CD4-positive, alpha-beta T cell treated with Interleukin-4 for 1 hour (primary cell): ENCODE measurements at places on chromosomes 16 and 17.

GRCh38 chr16:27325736-27326135, 12.0 kb downstream of the IL4R start:
- no peak for DNase-seq

DNA sequence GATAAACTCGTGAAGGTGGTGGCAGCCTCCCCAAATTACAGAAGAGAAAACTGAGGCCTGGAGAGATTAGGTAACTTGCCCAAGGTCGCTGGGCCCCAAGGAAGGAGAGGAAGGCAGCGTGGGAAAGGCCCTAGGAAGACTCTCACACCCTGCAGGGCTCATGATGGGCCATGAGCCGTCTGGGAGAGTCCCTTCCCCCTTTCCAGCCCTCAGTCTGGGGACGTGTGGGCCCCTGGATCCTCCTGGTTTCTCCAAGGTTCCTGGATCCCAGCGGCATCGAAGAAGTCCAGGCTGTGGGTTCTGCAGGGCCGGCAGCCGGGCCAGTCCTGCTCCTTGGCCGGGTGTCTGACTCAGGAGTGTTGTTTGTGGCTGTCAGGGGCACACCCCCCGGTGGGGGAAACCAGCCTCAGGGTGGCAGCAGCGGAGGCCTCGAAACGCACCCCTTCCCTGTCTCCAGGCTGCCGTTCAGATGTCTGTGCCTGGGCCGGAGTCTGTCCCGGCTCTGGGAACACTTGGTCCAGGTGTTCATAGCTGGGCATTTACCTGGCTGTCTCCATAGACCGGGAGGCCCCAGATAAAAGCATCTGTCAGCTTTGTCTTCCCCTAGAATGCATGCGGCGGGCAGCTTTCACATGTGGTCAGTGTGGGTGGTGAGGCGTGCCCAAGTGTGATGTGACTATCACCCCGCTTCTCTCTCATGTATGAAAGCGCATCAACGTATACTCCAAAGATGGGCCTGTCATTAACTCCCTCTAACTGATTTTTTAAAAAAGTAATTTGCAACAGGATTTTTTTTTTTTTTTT, 3.7 kb upstream of the RAP1GAP2 start:
- DNase-seq = peak; percentile 73

- no peak for DNase-seq
These were observed 87.5 kb upstream of the DNAH17 start for GRCh38 chr17:78664476-78665386.

DNA sequence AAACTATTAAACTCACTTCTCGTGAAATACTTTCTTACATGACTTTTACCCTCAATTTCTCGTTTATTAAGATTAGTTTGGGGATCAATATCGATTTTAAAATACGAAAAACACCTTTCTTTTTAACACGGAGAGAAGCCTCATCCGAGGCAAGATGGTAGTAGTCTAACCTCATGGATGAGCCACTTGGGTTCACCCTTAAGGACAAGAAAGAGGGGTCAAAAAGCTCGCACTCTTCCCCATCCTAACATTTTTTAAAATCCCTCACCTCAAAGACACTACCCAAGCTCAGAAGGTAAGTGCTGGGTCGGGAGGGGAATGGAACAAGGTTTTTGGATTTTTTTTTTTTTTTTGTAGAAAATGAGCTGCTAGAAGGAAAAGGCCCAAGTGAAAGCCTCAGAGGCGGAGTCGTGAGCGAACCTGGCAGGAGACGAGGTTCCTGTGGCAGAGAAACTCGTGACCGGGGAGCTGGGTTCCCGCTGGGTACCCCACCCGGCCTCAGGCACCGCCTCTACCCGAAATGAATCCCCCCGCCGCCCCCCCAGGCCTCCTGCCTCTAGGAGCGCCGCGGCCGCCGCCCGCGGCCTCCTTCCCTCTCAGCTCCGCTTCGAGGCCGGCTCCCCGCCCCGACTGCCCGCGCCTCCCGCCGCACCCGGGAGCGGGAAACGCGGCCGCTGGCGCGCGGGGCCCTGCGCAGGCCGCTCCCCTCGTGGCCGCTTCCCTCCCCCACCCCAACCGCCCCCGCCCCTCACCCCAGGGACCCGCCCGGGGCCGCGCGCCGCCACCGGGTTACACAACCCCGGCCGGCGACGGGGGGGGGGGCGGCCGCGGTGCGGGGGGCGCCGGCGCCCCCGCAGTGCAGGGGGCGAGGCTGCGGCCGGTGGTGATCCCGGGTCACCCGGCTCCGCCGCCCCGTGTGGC, 1.6 kb downstream of the NUFIP2 start:
- DNase-seq = peak; percentile 66

DNA sequence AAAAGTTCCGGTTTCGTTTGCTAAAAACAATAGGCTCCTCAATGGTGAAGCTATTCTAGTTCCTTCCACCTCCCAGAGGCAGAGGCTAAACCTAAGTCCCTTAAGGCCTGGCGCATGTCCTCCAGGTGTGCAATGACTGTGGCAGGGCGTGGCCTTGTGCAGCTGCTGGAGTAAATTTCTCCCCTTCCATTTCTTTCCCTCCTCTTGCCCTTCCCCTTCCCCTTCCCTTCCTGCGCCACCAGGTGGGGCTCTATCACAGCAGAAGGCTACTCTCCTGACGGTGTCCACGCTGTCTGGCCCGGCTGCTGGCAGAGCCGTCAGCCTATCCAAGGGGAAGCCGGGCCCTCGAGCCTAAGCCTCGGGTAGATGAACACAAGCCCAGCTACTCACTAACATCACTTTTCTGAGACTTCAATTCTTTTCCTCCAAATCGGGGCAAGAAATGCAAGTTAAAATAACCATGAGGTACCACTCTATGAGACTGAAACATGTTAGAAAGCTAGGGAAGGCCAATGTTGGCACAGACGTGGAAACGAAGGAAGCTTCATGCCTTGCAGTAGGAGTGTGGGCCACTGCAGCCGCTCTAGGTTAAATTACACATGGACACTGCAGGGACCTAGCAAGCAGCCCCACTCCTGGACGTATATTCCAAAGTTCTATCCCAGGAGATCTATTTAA, 34.4 kb downstream of the C16orf78 start:
- DNase-seq = peak; percentile 53

- no peak for DNase-seq
These were observed 37.2 kb upstream of the TBX2 start for GRCh38 chr17:61362396-61362795.

- no peak for DNase-seq
These were observed 13.3 kb upstream of the DCAF7 start for GRCh38 chr17:63537001-63537400.

DNA sequence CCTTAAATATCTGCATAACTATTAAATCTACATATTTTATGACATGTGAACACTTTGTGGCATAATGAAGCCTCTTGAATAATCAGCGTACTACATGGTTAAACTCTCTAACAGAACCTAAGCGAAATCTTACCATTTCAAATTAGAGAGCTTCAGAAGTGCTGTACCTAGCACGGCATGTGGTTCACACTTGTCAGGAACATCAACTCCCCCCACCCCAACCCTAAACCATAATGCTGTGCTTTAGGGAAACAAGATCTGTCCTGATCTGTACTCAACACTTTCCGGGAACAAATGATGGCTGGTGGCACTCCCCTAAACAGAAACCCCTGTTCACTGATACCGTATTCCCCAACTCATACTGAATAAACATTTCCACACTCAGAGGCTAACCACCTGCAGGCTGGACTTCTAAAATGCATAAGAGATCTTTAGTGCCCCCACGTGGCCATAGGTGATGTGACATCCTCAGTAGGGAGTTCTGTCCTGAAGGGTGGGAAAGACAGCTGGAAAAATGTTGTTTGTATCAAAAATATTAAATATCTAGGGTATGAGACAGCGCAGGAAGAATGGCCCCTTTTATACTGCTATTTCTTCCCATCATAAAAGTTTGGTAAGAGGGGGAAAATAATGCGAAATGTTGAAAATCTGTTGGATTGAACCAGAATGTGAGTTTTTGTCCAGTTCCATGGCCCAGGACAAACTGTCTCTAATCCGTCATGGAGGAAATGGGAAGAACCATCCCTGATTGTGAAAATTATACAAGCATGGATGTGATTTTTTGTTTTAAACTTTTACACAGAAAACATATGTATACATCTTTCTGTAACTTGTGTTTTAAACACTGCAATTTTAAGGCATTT, 88.6 kb downstream of the USP31 start:
- DNase-seq = peak; percentile 42

DNA sequence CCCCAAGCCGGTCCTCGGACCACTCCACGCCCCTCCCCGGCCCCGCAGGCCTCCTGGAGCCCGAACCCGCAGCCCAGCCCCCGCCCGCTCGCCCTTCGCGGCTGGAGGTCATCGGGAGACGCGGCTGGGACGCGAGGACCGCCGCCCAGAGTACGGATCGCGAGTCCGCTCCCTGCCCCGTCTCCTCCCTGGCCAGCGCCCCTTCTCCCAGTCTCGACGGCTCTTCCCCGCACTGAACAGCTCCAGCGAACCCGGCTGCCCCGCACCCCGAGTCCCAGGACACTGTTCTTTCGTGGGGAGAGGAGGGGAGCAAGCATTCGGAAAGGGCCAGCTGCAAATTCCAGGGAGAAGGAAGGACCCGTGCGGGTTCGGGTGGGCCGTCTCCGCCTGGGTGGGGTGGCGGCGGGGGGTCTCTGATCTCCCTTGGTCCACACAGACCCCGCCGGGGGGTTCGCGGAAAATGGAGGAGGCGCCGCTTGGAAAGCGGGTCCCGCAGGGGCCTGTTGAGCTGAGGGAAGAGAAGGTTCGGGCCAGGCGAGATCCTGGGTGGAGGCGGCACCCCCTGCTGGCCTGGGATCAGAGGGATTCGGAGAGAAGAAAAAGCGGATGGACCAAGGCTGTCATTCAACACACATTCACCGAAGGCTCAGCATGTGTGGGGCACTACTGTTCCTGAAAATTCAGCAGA, 632 bp upstream of the RTN4RL1 start:
- DNase-seq = no peak

DNA sequence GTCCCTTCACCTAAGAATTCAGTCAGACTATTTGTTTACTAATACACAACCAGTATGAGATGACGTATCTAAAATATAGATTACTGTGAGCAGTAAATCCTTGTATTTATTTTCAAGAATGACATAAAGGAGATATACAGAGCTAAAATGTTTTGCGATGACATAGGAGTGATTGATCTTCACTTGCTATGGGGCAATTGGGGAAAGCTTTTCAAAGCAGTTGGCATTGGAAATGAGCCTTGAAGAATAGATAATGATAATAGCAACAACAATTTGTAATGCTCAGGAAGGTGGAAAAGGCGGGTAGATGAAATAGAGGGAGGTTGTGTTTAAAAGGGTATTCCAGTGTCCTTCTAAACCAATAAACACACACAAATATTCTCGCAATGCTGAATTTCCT, 623.7 kb downstream of the CDH8 start:
- no peak for DNase-seq

GRCh38 chr16:65365732-65366715, 244.2 kb upstream of the CDH11 start:
- DNase-seq = no peak

- no peak for DNase-seq
These were observed 12.1 kb upstream of the CBFB start for GRCh38 chr16:67016681-67017420.

GRCh38 chr17:40678902-40679522, 14.0 kb upstream of the KRT222 start:
- no peak for DNase-seq

GRCh38 chr17:57785022-57785421, 39.9 kb upstream of the CCDC182 start:
- DNase-seq = no peak

DNA sequence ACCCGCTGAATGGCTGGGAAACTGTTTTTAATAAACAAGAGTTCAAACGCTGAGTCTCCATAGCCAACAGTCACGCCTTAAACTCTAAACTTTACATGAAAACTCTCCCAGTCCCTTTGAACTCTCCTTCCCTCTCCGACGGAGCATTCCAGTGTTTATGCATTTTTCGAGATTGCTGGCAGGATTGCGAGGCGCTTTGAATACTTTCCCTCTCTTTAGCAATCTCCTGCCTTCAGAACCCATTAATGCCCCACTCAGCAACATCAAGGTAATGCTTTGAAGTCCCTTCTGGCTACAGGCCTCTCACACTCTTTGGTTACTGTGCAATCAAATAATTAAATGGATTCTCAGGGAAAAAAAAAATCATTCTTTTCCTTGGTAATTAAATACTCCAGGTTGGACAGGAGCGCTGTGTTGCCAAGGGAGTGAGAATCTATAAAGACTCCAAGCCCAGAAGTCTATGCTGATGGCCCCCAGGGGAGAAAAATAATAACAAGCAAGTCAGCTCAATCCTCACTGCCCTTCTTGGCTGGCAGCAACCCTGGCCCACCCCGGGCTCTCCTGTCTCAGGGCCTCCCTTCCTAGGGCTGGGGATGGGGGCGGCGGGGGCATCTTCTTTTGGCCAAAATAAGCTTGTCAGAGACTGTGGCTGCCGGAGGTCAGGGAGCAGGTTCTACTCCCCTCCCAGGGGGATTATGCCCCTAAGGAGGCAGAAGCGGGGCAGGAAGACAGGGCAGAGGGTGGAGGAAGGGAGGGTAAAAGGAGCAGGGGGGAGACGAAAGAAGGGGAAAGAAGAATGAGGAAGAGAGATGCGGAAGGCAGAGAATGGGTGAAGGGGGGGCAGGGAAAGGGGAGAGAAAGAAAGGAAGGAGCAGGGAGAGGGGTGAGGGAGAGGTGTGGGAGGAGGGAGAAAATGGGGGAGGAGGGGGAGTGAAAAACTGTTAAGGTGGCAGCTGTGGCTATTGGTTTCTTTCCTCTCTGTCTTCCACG, 45.2 kb downstream of the AXIN2 start:
- no peak for DNase-seq

DNA sequence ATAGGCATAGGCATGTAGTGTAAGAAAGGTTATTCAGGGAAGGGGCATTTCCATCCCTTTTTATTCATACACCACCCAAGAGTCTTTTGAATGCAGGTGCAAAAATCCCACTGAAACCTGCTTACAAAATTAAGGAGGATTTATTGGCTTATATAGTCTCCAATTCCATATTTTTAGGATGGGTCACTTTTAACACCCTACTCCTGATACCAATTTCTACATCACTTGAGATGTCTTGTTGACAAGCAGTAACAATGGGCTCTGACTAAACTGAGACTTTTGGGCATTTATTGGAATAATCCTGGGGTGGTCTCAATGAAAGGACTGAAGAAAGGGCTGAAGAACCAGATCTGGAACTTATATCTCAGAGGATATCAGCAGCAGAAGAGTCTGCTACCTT, 18.9 kb upstream of the NKD1 start:
- no peak for DNase-seq

GRCh38 chr16:51035711-51036110, 115.4 kb downstream of the SALL1 start:
- DNase-seq = no peak

- peak; percentile 10 for DNase-seq
These were observed 4.2 kb downstream of the CD300LB start for GRCh38 chr17:74527081-74527480.

GRCh38 chr17:521183-521525, 168.5 kb upstream of the RPH3AL start:
- no peak for DNase-seq

GRCh38 chr17:74217037-74217730, 3.8 kb downstream of the TTYH2 start:
- no peak for DNase-seq

- DNase-seq = no peak
These were observed 10.8 kb upstream of the BCAR1 start for GRCh38 chr16:75262104-75262799.
